ENCODE measurements at places on chromosomes 4 and X. TPM values are rescaled to one million over a fixed set of nuclear protein-coding genes. Genes with fewer than 3 reads are reported as not detected.
A peak's percentile ranks its signal among the peaks of the same experiment; 100 is the strongest.

- no peak overlapping the region for H3K27ac ChIP-seq
- no peaks in the 10 kb centered on the region for H3K27me3 ChIP-seq
- DNase-seq, result no peak
- peaks cover 63% of the 10 kb centered on the region for H3K4me1 ChIP-seq
Measured at GRCh38 chr4:37896206-37896860, 5.4 kb downstream of the TBC1D1 start.

- no peaks in the 10 kb centered on the region for H3K36me3 ChIP-seq
- H3K27ac ChIP-seq, result no peak overlapping the region
- no peak overlapping the region for H3K4me3 ChIP-seq
- DNase-seq, result no peak
Measured at GRCh38 chrX:25005382-25006185, 10.2 kb downstream of the ARX start.

DNA sequence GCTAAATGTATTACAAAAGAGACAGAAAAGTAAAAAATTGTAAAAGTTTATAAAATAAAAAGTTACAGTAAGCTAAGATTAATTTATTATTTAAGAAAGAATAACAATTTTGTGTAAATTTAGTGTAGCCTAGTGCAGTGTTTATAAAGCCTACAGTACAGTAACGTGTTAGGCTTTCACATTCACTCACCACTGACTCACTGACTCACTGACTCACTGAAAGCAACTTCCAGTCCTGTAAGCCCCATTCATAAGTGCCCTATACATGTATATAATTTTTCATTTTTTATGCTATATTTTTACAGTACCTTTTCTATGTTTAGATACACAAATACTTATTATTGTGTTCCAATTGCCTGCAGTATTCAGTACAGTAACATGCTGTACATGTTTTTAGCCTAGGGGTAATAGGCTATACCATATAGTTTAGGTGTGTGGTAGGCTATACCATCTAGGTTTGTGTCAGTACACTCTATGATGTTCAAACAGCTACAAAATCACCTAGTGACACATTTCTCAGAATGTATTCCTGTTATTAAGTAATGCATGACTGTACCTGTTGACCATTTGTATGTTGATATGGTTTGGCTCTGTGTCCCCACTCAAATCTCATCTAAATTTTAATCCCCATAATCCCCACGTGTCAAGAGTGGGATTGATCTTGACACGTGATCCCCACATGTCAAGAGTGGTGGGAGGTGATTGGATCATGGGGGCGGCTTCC is 57.9 kb downstream of the CFAP299 start:
- H3K4me3 ChIP-seq, result no peak overlapping the region
- H3K36me3 ChIP-seq, result no peaks in the 10 kb centered on the region
- H3K27me3 ChIP-seq, result no peaks in the 10 kb centered on the region
- H3K27ac ChIP-seq, result peak overlapping the region; percentile 52
- peaks cover 7% of the 10 kb centered on the region for H3K4me1 ChIP-seq

DNA sequence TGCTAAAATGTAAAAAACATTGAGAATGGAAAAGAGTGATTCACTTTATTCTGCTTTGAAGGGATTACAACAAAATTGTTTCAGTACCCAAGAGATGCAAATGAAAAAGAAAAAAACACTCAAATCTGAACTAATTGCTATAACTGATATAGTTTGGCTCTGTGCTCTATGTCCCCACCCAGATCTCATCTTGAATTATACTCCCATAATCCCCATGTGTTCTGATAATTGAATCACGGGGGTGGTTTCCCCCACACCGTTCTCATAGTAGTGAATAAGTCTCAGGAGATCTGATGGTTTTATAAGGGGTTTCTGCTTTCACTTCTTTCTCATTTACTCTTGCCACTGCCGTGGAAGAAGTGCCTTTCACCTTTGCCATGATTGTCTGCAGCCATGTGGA is 213.6 kb upstream of the GALNTL6 start:
- no peaks in the 10 kb centered on the region for H3K27me3 ChIP-seq
- H3K4me1 ChIP-seq, result no peaks in the 10 kb centered on the region
- no peak for DNase-seq
- H3K4me3 ChIP-seq, result no peak overlapping the region
- no peaks in the 10 kb centered on the region for H3K36me3 ChIP-seq

GRCh38 chrX:31126205-31126604 is 54.4 kb upstream of the FTHL17 start:
- no peaks in the 10 kb centered on the region for H3K36me3 ChIP-seq
- H3K4me1 ChIP-seq, result no peaks in the 10 kb centered on the region

Gene TLR6
- 2.0 TPM for total RNA-seq

Gene PFKFB1
- 0.60 TPM for total RNA-seq
